Lower lobe of right lung (tissue), 2 donors: ENCODE measurements at places on chromosomes 11 and 22. TPM values are rescaled to one million over a fixed set of nuclear protein-coding genes. Genes with fewer than 3 reads are reported as not detected.

The NXPE2 gene
- total RNA-seq: 0.38 TPM

The TEX12 gene
- not detected for total RNA-seq

DNA sequence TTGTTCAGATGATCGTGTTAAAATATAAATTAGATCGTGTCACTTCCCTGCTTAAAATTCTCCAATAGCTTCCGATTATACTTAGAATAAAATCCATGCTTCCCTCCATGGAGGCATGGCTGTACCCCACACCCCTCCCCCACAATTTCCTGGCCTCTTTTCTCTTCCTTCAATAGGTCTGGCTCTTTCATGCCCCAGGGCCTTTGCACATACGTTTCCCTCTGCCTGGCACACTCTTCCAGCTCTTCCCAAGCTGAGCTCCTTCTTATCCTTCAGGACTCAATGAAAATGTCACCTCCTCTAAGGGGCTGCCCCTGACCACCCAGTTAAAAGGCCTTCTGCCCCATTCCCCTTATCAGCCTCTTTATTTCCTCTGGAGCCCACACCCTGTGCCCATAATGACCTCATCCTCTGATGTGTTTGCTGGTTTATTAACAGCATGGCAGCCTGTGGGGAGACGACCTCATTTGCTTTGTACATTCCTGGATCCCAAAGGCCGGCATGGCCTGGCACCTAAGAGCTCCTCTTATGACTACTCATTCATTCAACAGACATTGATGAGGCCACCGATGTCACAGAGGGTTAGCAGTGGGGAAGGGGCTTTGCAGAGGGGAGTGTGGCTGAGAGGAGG lies 9.0 kb upstream of the FLRT1 start:
- DNase-seq: no peak

DNA sequence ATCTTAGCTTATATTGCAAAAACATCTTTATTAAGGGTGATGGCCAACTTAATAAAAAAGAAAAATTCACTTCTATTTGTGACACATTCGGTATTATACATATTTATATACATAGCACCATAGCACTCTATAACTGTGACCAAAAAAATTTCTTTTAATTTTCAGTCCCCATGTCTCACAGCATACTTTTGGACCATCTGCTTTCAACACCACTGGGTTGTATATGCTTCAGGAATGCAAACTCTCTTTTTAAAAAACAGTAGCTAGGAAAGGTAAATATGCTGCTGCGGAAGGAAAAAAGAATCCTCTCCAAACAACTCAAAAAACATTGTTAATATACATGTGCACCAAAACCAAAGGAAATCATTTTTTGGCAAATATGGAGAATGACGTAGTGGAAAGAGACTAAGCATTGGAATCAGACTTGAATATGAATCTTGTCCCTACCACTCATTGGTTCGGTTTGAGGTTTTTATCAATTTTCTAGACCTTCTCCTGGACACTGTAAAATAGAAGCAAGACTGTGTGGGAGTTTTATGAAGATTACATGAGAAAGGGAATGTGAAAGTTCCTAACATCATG lies 227.9 kb downstream of the BLID start:
- DNase-seq: no peak
